ENCODE measurements at places on chromosomes 16 and 17.

DNA sequence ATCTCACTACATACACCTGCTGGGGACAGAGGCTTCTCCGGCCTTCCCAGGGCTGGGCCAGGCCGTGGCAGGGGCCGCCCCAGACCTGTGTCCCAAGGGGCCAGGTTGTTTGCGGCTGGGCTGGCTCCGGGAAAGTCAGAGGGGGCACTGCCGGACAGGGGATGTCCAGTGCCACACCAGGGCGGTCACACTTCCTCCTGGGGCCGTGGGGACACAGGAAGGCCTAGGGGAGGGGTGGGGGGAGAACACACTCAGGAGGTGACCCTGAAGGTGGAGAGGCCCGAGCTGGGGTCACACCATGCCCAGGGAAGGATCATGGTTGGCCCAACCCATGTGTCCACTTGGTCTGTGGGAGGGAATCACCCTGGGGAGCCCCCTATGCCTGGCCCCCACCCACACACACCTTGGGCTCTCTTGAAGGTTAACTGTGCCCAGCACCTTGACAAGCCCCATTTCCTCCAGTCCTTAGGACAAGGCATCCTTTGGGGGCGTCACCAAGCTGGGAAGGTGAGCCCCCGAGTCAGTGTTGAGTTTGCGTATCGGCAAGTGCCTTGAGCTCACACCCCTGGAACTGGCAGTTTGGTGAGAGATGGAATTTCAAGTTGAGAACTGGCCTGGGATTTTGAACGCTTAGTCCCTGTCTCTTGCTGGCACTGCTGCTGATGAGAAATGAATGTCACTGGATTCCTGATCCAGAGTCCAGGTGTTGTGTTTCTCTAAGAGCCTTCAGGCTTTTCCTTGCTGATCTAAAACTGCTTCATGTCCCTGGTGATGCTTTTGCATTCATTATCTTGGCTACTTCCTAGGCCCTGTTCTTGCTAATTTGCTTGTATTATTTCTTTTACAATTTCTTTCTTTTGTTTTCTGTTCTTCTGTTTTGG lies 7.7 kb upstream of the ACTG1 start:
- no peak for DNase-seq

- no peak for DNase-seq
Observed at GRCh38 chr17:56096026-56096810, 57.1 kb upstream of the ANKFN1 start.

DNA sequence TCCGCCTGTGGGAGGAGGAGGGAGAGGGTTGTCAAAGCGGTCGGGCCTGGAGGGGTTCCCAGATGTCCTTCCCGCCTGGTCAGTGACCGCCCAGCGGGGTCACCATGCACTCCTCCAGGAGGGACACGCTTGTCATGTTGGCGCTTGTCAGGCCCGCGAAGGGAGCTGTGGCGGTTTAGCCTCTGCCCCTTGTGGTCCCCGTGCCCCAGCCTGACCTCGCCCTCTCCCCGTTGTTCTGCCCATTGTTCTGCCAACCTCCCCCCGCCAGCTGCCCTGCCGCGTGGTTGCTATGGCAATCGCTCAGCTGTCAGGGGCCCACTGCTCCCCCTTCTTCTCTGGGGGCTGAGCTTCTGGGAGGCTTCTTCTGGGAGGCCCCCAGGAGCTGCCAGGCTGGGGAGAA lies 146.4 kb upstream of the CIBAR2 start:
- no peak for DNase-seq

DNA sequence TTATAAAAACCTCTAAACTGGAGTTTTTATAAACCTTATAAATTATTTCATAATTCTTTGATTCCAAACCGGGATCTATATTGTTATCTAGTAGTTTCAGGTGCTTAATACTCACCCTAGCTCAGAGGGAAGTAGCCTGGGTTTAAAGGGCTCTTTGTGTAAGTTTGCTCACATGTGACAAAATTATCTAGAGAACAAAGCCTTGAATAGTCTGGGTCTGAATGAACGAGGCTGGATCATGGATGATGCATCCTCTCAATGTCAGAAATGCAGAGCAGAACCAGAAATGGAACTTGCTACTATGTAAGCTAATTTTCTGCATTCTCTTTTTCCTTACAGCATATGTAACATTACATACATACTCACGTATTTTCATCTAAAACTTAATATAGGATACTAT lies 103.9 kb upstream of the NETO2 start:
- no peak for DNase-seq

- DNase-seq: no peak
Observed at GRCh38 chr17:17975436-17975835, 2.8 kb downstream of the DRC3 start.

GRCh38 chr17:61470530-61471136 lies 18.4 kb downstream of the TBX4 start:
- DNase-seq: no peak

DNA sequence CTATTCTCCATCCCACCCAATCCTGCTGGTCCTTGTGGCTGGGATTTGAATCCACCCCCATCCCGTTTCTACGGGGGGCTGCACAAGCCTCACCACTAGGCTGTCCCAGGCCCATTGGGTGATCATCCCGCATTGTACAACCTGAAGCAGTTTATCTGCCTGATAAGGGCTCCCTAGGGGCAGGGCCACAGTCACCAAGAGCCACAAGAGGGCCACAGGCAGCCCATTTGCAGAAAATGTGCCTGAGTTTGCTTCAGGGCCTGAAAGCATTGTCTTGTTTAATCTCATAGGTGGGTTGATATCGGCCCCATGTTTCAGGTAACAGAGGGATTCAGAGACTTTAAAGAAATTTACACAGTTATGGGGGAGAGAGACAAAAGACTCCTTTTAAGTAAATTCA lies 245.0 kb downstream of the CPPED1 start:
- no peak for DNase-seq

DNA sequence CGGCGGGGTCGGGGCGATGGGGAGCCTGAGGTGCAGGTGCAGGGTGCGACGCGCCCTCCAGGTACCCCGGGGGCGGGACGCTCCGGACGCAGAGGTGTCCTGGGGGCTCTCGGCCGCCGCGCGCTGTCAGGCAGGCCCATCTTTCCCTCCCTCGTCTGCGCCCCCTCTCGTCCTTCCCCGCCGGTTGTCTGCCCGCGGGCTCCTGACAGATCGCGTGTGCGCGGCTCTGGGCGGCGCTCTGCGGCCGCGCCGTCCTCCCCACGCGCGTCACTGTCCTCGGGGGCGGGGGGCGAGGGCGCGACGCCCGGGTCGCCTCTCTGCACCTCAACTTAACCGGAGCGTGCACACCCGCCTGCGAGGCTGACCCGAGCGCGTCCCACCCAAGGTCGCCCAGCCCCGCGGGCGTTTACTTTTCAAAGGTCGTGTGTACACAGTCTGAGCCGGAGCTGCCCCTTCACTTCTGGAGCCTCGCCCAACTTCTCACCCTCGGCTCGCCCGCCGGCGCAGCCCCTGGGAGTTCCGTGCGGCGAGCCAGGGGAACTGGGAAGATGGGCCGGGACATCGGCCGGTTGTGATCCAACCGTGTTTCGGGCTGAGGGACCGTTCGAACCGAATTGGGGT lies 512 bp downstream of the AKAP1 start:
- peak; percentile 35 for DNase-seq

All from stimulated activated CD8-positive, alpha-beta memory T cell treated with anti-CD3 and anti-CD28 coated beads, Interleukin-4, amount 100 ng/mL, for 24 hours (primary cell).